ENCODE measurements at places on chromosomes 4 and X. TPM values are rescaled to one million over a fixed set of nuclear protein-coding genes. Genes with fewer than 3 reads are reported as not detected.

GRCh38 chrX:72069350-72070160, 62.2 kb downstream of the RTL5 start:
- DNase-seq: no peak
- H3K36me3 ChIP-seq: no peaks in the 10 kb centered on the region
- no peak overlapping the region for H3K4me3 ChIP-seq
- peaks cover 3% of the 10 kb centered on the region for H3K27me3 ChIP-seq
- peaks cover 16% of the 10 kb centered on the region for H3K4me1 ChIP-seq
- H3K27ac ChIP-seq: no peak overlapping the region

GRCh38 chr4:143402776-143403552, 66.3 kb downstream of the GAB1 start:
- H3K36me3 ChIP-seq: no peaks in the 10 kb centered on the region
- H3K4me1 ChIP-seq: peaks cover 36% of the 10 kb centered on the region
- H3K4me3 ChIP-seq: no peak overlapping the region
- H3K27me3 ChIP-seq: no peaks in the 10 kb centered on the region
- peak; percentile 12 for DNase-seq

GRCh38 chrX:46929439-46930261, 17.4 kb downstream of the JADE3 start:
- no peak for DNase-seq
- H3K27ac ChIP-seq: no peak overlapping the region
- no peaks in the 10 kb centered on the region for H3K4me1 ChIP-seq
- peak overlapping the region; percentile 1 for H3K4me3 ChIP-seq
- peaks cover 16% of the 10 kb centered on the region for H3K27me3 ChIP-seq

DNA sequence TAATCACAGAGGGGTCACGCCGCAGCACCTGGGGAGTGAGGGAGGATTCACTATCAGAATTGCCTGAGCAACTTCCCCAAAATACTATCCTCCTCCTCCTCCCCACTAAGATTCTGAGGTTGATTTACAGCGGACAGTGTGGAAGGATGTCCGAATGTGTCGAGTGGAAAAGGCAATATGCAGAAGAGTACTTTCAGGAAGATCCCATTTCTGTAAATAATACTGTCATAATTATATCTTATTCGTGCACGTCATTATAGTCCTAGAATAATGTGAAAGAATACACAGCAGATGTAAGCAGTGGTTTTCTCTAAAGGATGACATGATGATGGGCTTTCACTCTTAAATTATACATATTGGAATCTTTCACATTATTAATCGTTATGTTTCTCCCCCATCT, 149.8 kb upstream of the NOCT start:
- peaks cover 4% of the 10 kb centered on the region for H3K4me1 ChIP-seq
- no peak for DNase-seq
- H3K27ac ChIP-seq: no peak overlapping the region
- no peaks in the 10 kb centered on the region for H3K36me3 ChIP-seq

DNA sequence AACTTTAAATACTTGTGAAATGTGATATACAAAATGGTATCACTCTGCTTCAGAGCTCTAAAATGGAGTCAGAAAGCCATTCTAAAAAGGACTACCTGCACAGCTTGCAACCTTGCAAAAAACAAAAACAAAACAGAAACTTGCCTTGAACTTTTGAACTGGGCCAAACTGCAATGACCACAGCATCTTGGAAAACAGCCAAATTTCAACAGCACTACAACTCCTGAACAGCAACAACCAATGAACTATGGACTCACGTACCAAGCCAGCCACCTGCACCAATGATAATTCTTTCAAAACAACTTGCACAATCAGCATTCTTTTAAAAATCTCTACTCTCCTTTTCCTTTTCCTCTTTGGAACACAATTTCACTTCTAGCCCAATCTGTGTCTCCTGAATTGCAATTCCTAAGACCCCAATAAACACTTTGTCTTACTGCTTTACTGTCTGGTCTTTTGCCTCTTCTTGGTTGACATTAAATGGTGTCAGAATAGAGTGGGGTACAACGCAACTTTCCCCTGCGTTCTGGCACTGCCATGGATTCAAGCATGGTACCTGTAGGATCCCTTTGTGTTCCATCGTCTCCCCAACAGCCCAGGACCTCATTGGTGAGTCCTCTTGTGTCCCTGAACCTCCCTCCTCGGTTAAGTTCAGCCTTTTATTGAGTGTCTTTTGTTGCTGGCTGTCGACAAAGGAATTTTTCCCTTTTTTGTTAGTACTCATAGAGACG, 35.7 kb upstream of the FMR1 start:
- H3K4me3 ChIP-seq: no peak overlapping the region
- no peaks in the 10 kb centered on the region for H3K36me3 ChIP-seq
- H3K4me1 ChIP-seq: no peaks in the 10 kb centered on the region
- H3K27me3 ChIP-seq: no peaks in the 10 kb centered on the region
- no peak overlapping the region for H3K27ac ChIP-seq

- DNase-seq: no peak
- no peaks in the 10 kb centered on the region for H3K4me1 ChIP-seq
- no peak overlapping the region for H3K4me3 ChIP-seq
- peaks cover 8% of the 10 kb centered on the region for H3K27me3 ChIP-seq
- no peaks in the 10 kb centered on the region for H3K36me3 ChIP-seq
Measured at GRCh38 chr4:127618427-127618826, 14.3 kb upstream of the INTU start.

SMR3B gene
- not detected for total RNA-seq
